AG20443 (cell line): ENCODE measurements at places on chromosomes 1 and 21.
A peak's percentile ranks its signal among the peaks of the same experiment; 100 is the strongest.

GRCh38 chr1:33036051-33036525 is 595 bp downstream of the AK2 start:
- peak; percentile 24 for DNase-seq

GRCh38 chr1:168613691-168614231 is 37.4 kb downstream of the XCL1 start:
- DNase-seq = no peak

GRCh38 chr1:97844552-97845089 is 76.2 kb downstream of the DPYD start:
- no peak for DNase-seq

GRCh38 chr21:33259428-33259827 is 6.7 kb upstream of the IL10RB start:
- DNase-seq = no peak
